ENCODE measurements at places on chromosomes 3 and 15.

- DNase-seq, result no peak
Measured at GRCh38 chr3:53195066-53195450, 34.0 kb downstream of the PRKCD start.

- DNase-seq, result no peak
Measured at GRCh38 chr3:39869890-39870289, 60.5 kb downstream of the MYRIP start.

DNA sequence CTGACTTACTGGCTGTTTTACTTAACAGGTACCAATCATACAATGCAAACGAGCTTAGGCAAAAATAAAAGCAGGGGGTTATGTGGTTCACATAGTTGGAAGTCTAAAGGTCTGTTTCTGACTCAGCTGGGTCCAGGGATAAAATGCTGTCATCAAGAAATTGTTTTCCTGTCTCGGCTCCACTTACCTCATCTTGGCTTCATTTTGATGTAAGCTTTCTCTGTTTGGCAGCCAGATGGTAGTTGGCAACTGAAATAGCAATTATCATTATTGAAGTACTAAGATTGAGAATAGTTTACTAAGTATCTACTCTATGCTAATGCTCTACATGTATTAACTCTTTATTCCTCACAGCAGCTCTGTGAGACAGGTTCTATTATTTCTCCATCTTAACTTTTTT lies 36.8 kb upstream of the CNTN3 start:
- no peak for DNase-seq

DNA sequence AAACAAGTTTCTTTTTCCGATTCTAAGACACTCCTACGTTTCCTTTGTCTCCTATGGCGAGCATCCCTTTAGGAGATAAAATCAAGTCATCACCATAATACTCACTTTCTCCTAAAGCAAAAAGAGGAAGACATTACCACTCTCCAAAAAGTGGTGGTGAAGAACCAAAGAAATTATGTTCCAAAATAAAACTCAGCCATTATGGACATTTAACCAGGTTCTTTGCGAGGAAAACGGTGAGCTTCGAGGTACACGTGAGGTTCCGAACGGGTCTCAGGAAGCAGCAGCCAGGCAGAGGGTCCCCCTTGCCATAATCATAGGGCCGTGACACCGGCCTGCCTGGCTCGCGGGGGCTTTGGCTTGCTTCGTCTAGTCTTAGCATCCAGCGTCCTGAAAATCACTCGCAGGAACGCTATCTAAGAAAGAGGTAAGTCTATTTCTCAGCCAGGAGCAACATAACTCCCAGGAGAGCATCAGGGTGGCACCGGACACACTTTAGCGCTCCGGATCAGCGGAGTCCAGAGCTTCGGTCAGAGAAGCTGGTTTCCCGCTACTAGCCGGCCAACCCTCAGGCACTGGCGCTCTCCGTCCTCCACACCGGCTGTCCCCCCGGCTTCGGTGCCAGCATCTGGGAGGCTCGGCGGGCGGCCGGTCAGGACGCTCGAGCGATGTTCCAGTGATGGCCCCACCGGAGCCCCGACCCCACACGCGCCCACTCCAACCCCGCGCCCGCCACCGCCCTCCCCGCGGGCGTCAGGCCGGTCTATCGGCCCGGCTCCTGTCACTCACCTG lies 581 bp downstream of the IP6K1 start:
- no peak for DNase-seq

DNA sequence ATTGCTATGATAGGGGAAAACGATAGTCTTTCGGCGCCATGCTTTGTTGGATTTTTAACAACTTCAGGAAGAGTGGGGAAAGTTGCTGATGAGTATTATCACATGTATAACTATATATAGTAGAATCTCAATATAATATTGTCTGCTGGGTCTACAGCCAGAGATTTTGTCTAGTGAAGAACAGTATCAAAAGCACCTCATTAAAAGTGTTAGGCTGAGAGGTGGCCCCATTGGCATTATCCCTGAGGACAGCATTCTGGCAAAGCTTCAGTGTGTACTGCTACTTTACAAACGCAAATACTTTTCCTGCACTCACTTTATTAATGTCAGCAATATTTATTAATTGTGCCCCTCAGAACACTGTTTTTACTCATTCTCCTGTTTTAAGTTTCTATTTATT lies 11.8 kb downstream of the QTRT2 start:
- DNase-seq, result no peak

DNA sequence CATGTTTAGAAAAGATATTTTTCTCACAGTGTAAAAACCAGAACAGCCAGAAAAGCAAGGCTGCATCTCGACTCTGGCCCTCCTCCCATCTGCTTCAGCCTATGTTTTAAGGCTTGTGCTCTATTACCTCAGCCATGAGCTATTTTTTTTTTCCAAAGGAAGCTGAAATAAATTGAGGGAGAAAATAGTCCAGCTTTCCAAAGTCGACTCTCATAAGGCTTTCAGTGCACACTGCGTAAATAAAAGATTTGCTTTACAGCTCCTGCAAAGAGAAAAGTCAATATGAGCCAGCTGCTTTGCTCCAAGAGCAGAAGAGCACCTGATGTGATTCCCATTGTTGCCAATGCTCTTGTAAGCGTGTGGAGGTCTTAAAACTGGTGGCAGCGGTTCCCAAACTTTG lies 26.7 kb downstream of the SCG3 start:
- DNase-seq, result no peak

GRCh38 chr15:90407336-90407735 lies 19.3 kb downstream of the IQGAP1 start:
- no peak for DNase-seq

Data from activated CD4-positive, CD25-positive, alpha-beta regulatory T cell (primary cell).